ENCODE measurements at places on chromosomes 4 and X.

DNA sequence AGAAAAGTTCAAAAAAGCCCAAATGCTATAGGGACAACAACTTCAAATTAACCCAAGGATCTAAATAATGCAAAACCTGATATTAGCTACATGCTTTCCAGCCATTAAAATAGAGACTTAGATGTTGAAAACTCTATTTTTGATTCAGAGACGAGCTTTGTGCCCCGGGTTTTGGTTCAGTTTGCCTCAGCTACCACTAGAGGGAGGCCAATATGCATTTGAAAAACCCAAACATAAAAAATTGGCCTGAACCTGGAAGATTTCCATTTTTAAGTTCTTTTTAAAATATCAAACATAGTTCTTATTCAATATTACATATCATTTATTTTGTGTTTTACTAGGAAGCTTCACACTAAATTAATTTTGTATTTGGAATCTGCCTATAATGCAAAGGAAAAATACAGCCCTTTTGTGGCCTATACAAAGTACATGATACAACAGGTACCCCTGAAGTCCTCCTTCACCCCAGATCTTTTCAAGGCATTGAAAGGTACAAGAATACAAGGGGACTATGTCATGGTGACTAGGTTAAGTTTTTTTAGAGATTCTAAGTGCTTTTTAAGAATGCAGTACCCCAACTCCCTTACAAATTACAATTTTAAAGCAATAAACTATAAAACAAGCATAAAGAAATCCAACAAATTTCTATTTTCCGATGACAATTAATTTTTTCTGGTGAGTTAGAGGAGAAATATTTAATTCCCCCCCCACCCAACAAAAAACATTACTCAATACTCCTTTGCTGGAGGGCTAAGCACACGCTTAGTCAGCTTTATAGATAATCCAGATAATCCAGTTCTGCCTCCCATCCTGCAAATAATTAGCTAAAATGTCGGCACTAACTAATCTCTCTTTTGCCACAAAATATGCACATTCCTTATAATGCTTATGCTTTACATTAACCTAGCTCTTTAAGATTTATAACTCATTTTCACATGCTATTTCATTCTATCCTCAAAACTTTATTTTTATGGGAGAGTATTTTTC, 97.7 kb upstream of the PTPN13 start:
- peak; percentile 87 for DNase-seq

GRCh38 chrX:108573136-108573535, 133.5 kb downstream of the COL4A5 start:
- DNase-seq = no peak

DNA sequence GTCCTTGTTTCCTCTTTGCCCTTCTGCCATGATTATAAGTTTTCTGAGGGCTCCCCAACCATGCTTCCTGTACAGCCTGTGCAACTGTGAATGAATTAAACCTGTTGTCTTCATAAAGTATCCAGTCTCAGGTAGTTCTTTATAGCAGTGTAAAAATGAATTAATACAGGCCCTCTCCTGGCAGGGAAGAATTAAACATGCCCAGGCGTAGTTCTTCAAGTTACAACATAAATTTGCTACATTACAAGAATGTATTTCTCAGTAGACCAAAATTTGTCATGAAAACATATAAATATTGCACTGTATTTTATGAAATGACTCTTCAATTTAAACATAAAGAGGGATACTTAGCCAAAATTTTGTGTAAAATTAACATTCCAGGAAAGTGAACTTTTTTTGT, 1089.9 kb upstream of the PCDH10 start:
- peak; percentile 77 for DNase-seq

DNA sequence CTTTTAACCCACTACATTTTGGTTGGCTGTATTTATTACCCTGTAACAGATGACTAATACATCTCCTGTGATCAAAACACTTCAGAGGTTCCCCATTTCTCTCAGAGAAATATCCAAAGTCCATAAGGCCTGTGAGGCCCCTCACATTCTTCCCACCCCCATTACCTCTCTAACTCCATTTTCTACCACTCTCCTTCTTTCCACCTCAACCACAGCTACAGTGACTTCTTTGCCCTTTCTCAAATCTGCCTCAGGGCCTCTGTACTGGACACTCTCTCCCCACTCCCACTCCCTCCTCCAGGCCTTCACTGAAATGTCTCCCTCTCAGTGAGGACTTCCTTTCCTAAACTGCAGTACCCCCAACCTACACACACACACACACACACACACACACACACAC, 8.4 kb upstream of the TMEM144 start:
- no peak for DNase-seq

GRCh38 chrX:22467571-22467970, 194.9 kb downstream of the CBLL2 start:
- no peak for DNase-seq

Data from epithelial cell of esophagus (primary cell).